ENCODE measurements at places on chromosomes 2 and 18. TPM values are rescaled to one million over a fixed set of nuclear protein-coding genes. Genes with fewer than 3 reads are reported as not detected.

Gene PLEK
- polyA plus RNA-seq: 0.39 TPM

Gene AQP12A
- not detected for polyA plus RNA-seq

Gene VAMP8
- polyA plus RNA-seq: 1.0 TPM

Gene SERPINB13
- not detected for polyA plus RNA-seq

Gene OR6B3
- polyA plus RNA-seq: not detected

Gene DAPL1
- polyA plus RNA-seq: not detected

Gene REG3G
- polyA plus RNA-seq: not detected

Gene TSPYL6
- not detected for polyA plus RNA-seq

Gene KIAA2012
- polyA plus RNA-seq: 0.13 TPM

Gene TTN
- polyA plus RNA-seq: 0.39 TPM

Gene OR6B2
- polyA plus RNA-seq: not detected

Gene NT5C1B
- polyA plus RNA-seq: 0.88 TPM

Gene ABHD1
- polyA plus RNA-seq: not detected

Gene INPP1
- polyA plus RNA-seq: 29.6 TPM

Gene IL1RL1
- polyA plus RNA-seq: 0.13 TPM

Gene LRRTM4
- polyA plus RNA-seq: not detected

Gene CD302
- 9.9 TPM for polyA plus RNA-seq

Gene CHST9
- polyA plus RNA-seq: not detected

Gene MAPRE3
- 23.0 TPM for polyA plus RNA-seq

Gene TUBA4B
- polyA plus RNA-seq: not detected

Gene EDAR
- not detected for polyA plus RNA-seq

Gene KCNJ3
- polyA plus RNA-seq: not detected

Gene AKAIN1
- polyA plus RNA-seq: not detected

Gene ALPG
- not detected for polyA plus RNA-seq

Gene REG1B
- not detected for polyA plus RNA-seq

Gene FAHD2B
- polyA plus RNA-seq: 1.8 TPM

Gene TCF23
- polyA plus RNA-seq: not detected

Gene RGPD3
- polyA plus RNA-seq: 0.08 TPM

Gene CYS1
- 3.1 TPM for polyA plus RNA-seq

Gene RNU2-63P
- polyA plus RNA-seq: not detected

Gene SCYGR4
- polyA plus RNA-seq: not detected

Gene NMUR1
- not detected for polyA plus RNA-seq

Gene DCC
- polyA plus RNA-seq: not detected

Gene CD207
- not detected for polyA plus RNA-seq

Gene DSEL
- polyA plus RNA-seq: 38.2 TPM

Gene NTSR2
- not detected for polyA plus RNA-seq

Gene LOXL3
- 55.2 TPM for polyA plus RNA-seq

Gene SIX2
- polyA plus RNA-seq: 0.22 TPM

Gene TRIM43
- polyA plus RNA-seq: not detected

Gene STARD7
- 93.3 TPM for polyA plus RNA-seq

Gene DUSP11
- polyA plus RNA-seq: 60.2 TPM

Gene ATL2
- polyA plus RNA-seq: 12.8 TPM

Gene VPS54
- polyA plus RNA-seq: 5.9 TPM

Gene GRB14
- 0.22 TPM for polyA plus RNA-seq

Gene CTNNA2
- not detected for polyA plus RNA-seq

Gene WNT10A
- not detected for polyA plus RNA-seq

Gene SF3B1
- 146 TPM for polyA plus RNA-seq

Gene PLEKHH2
- 1.1 TPM for polyA plus RNA-seq

Gene KIF5C
- 0.19 TPM for polyA plus RNA-seq

Gene ARHGAP28
- 0.20 TPM for polyA plus RNA-seq

Gene ALPP
- not detected for polyA plus RNA-seq

Gene ASPRV1
- polyA plus RNA-seq: 0.24 TPM

Gene CCDC178
- polyA plus RNA-seq: not detected

Gene NT5DC4
- not detected for polyA plus RNA-seq

Gene RUFY4
- not detected for polyA plus RNA-seq

Gene FOXI3
- not detected for polyA plus RNA-seq

Gene FKBP7
- 81.1 TPM for polyA plus RNA-seq

Measured in GM23248 (cell line).